Activated T-cell treated with anti-CD3 and anti-CD28 coated beads for 4 hours (primary cell): ENCODE measurements at places on chromosomes 5 and 9.

DNA sequence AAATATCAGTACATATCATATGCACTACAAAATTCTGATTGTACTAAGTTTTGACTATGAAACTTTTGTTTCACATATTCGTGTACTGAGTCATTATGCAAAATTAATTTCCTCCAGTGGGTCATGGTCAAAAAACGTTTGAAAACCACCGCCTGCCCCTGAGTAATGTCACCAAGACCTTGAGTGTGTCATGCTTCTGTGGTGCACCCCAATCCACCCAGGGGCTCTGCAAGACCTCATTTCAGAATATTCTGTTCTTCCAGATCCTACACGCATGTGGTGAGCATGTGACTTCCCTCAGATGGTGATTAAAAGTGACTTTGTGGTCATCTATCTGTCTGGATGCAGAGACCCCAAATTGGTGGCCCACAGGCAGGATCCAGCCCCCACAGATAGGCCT lies 31.0 kb downstream of the ABLIM3 start:
- DNase-seq: no peak

DNA sequence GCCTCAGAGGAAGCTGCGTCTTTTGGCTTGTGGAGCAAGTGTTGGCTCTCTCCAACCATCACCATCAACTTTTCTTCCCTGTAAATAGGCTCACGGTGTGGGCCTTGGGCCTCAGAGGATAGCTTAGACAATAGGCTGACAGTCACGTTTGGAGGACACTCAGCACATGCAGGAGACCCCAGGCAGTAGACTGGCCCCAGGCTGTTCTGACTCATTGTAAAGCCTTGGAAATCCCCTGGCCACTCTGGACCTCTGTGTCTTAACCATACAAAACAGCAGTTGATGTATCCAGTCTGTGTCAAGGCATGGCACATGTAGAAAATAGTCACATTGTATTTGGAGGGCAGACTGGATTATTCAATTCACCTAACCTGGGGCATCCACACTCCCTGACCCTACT lies 18.6 kb downstream of the CD74 start:
- DNase-seq: no peak

DNA sequence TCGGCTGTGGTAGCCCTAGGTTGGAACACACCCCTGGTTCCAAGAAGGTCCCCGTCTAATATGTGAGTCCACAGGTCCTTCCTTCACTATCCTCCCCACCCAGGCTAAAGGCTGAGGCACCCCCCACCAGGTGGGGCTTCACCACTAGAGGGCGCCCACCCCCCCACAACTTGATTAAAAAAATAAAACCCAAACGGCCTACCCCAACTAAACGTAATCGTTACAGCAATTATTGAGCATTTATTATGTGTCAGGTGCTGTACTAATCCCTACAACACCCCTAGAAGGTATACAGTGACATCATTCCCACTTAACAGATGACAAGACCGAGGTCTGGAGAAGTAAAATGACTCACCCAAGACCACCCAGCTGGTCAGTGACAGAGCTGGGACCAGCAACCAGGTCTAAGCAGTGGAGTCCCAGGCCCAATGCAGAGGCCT lies 65.0 kb downstream of the FGF18 start:
- DNase-seq: peak; percentile 46

DNA sequence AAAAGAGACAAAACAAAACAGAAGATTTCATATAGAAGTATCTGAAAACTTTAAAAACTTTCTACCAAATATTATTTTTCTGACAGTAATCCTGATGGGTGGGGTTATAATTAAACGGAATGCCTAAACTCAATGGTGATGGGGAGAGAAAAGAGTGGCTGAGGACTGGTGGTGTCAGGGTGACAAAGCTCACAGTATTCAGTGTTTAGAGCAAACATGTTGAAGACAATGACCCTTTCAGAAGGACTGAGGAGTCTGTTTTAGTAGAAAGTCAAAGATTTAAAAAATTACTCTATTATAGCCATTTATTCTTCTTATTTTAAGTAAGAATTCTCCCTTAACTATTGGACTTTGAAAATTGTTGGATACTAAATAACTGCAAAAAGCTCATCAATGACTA lies 1144.0 kb downstream of the TAF11L14 start:
- DNase-seq: no peak

GRCh38 chr5:119315516-119315949 lies 40.3 kb upstream of the TNFAIP8 start:
- DNase-seq: peak; percentile 66

DNA sequence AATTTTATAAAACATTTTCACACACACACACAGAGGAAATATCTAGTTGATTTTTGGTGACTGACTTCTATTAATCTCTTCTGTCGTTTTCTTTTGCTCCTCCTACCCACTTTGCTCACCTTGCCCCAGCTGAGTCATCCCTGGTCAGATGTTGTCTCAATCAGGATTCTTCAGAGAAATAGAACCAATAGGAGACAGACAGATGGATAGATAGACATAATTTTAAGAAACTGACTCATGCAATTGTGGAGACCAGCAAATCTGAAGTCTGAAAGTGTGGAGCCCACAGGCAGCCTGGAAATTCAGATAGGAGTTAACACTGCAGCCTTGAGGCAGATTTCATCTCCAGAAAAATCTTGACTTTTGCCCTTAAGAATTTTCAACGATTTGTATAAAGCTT lies 37.0 kb upstream of the PIK3R1 start:
- DNase-seq: no peak

DNA sequence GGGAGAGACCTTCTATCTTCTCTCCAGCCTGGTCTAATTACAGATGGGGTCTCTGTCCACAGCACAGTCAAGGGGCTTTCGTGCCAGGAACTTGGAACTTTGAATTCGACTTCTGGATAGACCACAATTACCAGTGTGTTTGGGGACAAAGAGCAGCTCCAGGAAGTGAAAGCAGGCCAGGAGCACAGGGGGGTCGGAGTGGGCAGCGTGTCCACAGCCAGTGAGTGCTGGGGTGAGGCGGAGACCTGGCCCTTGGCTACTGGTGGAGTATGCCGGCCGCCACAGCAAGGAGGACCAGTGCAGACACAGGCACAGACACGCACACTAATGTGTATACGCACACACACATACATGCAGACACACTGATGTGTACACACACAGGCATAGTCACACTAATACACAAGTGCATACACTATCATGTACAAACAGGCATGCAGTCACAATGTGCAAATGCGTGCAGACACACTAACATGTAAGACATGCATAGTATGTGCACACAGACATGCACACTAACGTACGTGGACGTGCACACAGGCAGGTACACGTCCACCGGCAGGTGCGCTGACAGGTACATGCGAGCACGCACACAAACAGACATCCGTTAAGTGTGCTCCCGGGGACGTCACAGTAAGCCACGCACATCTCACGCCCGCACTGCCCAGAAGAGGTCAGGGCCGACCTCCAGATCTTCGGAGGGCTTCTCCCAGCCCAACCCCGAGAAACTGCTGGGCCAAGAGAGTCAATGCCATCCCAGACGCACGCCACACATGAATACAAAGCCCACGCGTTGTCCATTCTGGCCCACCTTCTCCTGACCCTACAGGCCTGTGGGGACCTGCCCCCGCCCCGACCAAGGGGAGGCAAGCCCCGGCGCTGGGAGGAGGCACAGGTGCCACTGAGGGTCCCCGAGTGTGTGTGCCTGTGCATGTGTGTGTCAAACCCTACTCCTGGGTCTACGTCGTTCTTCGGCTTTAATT lies 46.5 kb downstream of the NKD2 start:
- DNase-seq: no peak

- DNase-seq: no peak
Observed at GRCh38 chr5:76874088-76874581, 24.3 kb downstream of the S100Z start.

DNA sequence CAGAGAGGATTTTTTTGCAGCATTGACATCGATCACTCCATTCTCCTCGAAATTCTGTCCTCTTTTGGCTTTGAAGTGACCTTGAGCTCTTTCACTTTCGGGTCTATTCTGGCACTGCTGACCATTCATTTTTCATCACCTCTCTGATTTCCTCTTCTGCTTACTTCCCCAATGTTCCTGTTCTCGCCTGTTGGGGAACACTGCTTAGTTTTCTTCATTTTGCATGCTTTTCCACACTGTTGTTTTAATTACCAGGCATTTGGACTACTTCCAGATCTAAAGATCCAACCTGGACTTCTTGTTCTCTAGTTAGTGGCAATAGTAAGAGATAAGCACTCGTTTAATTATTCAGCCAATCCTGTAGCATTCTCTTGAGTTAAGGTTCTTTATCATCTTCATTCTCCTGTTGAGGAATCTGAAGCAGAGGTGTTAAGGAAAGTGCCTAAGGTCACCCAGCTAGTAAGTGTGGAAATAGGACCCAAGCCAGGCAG lies 53.4 kb downstream of the MAN2A1 start:
- no peak for DNase-seq

DNA sequence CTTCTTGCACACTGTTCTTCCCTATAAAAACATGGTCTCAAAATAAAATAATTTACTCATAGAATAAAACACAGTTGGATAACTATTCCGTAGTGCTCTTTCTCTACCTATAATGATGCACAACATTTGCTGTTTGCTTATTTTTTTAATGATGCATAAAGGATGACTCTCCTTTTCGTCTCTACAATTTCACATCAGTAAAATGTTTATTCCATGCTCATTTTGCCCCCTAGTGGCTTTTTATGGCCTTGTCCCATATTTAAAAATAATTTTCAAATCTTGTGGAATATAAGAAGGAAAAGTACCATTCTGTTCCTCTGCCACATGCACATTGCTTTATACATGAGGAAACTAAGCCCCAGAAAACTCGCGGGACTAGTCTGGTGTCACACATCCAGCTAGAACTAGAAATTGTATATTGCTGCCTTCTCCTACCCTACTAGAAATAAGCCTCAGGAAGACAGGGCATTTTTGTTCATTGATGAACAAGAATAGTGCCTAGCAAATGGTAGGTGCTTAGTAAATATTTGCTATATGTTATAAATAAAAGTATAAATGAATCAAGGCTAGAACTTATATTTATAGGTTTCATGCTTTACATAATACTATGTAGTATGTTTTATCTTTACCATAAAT lies 12.7 kb downstream of the KCTD16 start:
- DNase-seq: no peak

DNA sequence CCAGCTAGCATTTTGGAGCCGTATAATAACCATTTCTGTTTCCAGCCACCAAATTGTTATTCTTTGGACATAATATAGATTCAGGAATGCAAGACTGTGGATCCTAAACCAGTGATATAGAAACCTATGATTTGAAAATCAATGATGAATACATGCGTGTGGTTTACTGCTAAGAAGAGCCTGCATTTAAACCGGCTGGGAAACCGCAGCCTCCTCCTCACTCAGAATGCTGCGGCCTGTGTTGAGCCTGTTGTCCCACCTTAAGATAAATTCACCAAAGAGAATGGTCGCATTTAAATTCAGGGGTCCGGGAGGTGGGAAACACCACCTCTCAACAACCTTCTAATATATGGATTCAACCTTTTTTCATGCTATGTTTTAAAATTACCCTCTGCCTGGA lies 148.0 kb downstream of the MEF2C start:
- no peak for DNase-seq
